ENCODE measurements at places on chromosomes 13 and 19.

GRCh38 chr19:56423985-56424353, 19.8 kb downstream of the ZNF583 start:
- DNase-seq: no peak

- no peak for DNase-seq
Observed at GRCh38 chr13:97858161-97858560, 95.3 kb upstream of the IPO5 start.

DNA sequence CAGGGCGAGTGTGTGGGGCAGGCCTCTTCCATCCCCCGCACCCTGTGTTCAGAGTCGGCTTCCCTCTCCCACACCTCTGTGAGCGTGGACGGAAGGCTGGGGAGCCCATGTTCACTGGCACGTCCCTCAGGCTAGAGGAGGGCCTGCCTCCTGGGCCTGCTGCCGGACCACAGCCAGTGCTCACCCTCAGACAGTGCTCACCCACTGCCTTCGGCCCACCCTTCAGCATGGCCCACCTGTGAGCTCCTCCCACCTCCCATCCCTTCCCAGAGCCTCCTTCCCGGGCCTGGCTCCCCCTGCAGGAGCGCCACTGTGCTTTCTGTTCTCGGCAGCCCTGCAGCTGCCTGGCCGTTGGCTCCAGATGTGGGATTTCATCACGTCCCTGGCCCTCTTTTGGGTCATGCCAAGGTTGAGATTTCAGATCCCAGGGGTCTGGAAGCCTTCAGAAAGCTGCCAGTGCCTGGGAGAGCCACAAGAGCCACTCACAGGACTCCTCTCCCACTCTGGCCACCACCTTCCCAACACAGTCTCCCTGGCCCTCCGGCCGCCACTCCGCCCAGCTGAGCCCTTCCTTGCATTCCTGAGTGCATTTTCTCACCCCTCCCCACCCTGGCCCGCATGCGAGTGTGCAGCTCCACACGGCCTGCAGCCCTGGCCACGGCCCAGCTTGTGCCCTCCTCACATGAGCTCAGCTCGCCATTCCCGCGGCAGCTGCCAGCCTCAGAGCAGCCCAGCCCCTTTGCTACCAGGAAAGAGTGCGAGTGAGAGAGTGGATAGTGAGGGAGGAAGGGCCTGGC, 25.3 kb downstream of the CAPN12 start:
- no peak for DNase-seq

- no peak for DNase-seq
Observed at GRCh38 chr13:72745260-72745659, 17.5 kb downstream of the BORA start.

- no peak for DNase-seq
Observed at GRCh38 chr13:46134961-46135522, 30.2 kb upstream of the CPB2 start.

DNA sequence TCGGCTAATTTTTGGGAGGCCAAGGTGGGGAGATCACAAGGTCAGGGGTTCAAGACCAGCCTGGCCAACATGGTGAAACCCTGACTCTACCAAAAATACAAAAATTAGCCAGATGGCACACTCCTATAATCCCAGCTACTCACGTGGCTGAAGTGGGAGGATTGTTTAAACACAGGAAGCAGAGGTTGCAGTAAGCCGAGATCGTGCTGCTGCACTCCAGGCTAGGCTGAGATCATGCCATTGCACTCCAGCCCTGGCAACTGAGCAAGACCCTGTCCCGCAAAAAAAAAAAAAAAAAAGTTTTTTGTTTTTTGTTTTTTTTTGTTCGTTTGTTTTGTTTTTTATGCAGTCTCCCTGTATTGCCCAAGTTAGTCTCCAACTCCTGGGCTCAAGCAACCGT, 21.2 kb downstream of the MAST1 start:
- no peak for DNase-seq

DNA sequence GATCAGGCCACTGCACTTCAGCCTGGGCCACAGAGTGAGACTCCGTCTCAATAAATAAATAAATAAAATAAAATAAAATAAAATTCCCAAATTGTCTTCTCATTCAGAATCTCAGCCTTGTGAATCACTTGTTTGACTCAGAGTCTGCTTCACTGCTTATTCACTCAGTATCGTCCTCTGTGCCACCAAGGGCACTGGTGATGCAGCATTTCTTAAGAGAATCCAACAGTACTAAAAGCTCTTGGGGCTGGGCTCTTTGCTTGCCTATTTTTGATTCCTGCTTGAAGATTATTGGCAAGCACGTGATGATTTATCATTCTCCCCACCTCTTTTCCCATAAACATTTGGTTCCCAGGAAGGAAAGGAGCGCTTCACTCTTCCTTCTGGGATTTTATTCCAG, 54.8 kb upstream of the HMGB1 start:
- DNase-seq: no peak
